ENCODE measurements at places on chromosomes 5 and 9.

DNA sequence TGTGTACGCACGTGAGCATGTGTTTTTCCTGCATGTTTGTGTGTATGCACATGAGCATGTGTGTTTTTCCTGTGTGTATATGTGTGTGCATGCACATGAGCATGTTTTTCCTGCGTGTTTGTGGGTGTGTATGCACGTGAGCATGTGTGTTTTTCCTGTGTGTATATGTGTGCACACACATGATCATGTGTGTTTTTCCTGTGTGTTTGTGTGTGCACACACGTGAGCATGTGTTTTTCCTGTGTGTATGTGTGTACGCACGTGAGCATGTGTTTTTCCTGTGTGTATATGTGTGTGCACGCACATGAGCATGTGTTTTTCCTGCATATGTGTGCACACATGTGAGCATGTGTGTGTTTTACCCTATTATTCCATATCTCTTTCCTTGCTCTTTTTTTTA lies 205.9 kb downstream of the TRIO start:
- DNase-seq, result no peak

DNA sequence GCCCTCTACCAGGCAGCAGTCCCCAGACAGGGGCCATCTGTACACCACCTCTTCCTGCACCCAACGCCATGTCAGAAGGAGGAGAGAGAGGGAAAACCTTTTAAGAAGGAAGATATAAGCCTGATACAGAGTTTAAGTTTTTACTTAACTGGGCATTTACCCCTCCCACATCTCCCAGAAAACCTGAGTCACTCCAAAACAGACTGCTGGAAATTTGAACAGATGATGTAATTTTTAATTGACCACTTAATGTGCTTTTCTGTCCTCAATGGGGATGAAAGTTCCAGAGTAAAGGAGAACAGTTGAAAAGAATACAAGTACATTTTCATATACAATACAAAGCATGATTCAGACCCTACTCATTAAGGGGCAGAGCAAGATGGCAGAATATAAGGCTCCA lies 63.9 kb downstream of the TTC39B start:
- DNase-seq, result peak; percentile 71

DNA sequence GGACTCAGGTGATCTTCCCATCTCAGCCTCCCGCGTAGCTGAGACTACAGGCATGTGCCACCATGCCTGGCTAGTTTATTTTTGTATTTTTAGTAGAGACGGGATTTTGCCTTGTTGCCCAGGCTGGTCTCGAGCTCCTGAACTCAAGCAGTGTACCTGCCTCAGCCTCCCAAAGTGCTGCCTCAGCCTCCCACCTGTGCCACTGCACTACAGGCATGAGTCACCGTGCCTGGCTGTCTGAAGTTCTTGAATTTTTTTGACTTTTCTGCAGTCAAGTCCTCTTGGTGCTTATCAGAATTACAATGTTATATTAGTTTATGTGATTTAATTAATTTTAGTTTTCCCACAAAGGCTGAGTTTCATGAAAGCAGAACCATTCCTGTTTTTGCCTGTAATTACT lies 9.8 kb downstream of the SPIN1 start:
- no peak for DNase-seq

GRCh38 chr5:149766460-149767280 lies 36.6 kb downstream of the PPARGC1B start:
- DNase-seq, result no peak

GRCh38 chr5:3339798-3340115 lies 255.9 kb upstream of the IRX1 start:
- no peak for DNase-seq

DNA sequence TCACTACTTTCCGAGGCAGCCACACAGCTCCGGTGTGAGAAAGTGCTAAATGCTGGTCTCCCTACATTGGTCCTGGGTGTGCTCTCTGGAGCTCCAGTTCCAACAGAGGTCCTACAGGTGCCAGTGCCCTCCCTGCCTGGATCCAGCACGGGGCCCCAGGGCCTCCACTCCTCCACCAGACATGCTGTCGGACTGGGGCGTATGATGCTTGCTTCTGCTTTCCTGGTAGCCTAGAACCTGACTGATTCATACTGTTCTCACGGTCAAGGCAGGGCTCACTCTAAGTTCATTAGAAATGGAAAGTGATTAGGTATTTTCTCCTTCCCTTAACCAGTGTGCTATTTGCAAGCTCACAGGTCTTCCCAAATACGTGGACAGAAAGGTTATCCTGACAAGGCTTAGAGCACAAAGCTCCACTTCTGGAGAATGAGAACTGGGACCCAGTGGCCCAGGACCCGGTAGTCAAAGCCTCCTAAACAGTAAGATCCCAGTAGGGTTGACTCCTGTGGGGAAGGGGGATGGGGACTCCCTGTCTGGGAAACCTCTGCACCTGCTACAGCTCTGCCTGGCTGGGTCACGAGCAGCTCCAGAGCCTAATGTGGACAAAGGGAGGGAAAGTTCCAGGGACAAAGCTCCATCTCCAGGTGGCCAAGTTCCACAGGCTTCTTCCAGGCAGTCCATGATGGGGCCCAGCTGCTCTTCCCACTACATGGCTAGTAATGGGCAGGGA lies 98.1 kb downstream of the PAX5 start:
- no peak for DNase-seq

DNA sequence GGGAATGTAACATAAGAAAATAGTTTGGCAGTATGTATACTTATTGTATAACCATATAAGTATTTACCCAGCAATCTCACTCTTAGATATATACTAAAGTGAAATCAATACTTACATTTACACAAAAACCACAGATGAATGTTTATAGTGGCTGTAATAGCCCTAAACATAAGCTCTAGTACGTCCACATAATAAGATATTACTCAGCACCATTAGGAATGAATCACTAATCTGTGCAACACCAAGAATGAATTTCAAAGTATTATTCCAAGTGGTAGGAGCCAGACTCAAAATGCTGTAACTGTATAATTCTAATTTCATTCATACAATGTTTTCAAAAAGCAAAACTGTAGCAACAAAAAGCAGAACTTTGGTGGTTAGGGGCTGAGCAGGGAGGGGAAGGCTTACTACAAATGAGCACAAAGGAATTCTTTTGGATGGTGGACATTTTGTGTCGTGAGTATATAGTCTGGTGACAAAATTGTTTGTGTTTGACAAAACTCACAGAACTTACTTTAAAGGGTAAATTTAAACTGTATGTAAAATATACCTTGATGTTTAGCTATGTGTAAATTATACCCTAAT lies 11.9 kb upstream of the C5orf46 start:
- DNase-seq, result peak; percentile 25

DNA sequence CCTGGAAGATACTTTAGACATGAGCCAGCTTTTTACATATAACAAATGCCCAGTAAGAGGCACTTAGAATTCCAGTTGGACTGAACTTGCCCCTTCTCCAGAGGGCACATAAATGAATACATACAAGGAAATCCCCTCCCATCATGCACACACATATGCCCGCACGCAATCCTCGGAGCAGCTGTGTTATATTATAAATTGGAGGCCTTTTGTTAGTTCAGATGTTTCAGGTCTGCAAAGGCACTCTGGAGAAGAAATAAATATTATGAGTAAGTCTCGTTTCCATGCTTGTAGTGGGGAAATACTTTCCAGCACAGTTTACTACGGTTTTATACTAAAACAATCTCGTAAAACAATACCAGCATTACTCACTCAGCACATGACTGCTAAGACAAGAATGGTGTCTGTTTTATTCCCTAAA lies 17.6 kb upstream of the MUSK start:
- DNase-seq, result peak; percentile 98

DNA sequence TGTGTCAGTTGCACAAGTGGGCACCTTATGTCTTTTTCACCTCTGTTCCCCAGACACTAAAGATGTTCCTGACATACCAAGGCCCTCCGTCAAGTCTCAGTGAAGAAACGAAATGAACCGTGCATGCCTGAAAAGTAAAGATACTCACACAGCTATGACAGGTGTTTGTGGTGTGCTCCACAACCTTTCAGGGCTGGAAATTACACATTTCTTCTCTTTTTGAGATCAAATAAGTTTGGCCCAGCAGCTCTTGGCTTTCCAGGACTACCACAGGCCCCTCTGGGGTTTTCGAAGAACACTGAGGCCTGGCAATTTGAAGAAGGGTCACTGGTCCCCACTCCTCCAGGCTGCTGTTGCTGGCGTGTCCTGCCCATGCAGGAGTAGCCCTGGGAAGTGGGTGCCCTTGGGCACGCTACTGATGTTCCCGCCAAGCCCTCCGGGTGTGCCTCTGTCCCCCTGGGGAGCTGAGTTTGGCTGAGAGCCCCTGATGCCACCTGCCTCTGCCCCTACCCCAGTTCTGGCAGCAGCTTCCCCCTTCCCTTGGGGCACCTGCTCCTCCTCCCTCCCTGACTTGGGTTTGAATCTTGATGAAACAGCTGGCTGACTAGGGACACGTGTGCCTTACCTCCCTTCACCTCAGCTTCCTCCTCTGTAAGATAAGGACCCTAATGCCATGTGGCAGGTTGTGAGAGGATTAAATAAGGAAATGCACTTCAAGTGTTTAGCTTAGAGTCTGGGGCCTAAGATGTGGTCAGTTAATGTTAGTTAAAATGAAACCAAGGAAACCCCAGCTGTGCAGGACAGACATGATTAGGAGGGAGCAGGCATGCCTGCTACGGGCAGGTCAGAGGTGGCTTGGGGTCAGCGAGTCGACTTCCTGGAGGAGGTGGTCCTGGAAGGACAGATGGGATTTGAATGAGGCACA lies 49.1 kb upstream of the GADD45G start:
- DNase-seq, result peak; percentile 15

GRCh38 chr5:170571875-170572852 lies 68.3 kb downstream of the KCNIP1 start:
- peak; percentile 24 for DNase-seq

- peak; percentile 56 for DNase-seq
Observed at GRCh38 chr9:121735065-121735792, 83.8 kb downstream of the DAB2IP start.

- peak; percentile 33 for DNase-seq
Observed at GRCh38 chr5:53508125-53508524, 27.7 kb downstream of the FST start.

- DNase-seq, result no peak
Observed at GRCh38 chr5:23242891-23243290, 264.5 kb upstream of the PRDM9 start.

GRCh38 chr5:144144956-144145751 lies 25.3 kb downstream of the YIPF5 start:
- no peak for DNase-seq

GRCh38 chr9:86082870-86083269 lies 16.5 kb downstream of the GOLM1 start:
- no peak for DNase-seq

GRCh38 chr9:104009826-104010225 lies 84.3 kb upstream of the SMC2 start:
- peak; percentile 53 for DNase-seq

DNA sequence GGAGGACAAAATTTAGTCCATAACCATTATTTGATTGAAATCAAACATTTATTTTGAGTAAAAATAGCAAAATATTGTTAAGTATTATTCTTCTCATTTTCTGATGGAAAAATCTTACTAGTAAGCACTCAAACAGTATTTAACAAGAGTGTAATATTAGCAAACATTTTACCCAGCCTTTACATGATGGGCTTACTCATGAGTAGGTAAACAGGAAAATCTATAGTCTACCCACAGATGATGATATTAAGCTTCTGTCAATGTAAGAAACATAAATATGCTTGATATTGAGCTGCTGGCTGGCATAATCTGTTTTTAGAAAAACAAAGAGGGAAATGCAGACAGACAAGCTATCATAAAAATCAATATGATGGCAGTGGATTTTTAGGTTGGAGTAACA lies 418.5 kb upstream of the COX7C start:
- no peak for DNase-seq

- DNase-seq, result no peak
Observed at GRCh38 chr5:101929628-101930027, 366.5 kb downstream of the SLCO4C1 start.

DNA sequence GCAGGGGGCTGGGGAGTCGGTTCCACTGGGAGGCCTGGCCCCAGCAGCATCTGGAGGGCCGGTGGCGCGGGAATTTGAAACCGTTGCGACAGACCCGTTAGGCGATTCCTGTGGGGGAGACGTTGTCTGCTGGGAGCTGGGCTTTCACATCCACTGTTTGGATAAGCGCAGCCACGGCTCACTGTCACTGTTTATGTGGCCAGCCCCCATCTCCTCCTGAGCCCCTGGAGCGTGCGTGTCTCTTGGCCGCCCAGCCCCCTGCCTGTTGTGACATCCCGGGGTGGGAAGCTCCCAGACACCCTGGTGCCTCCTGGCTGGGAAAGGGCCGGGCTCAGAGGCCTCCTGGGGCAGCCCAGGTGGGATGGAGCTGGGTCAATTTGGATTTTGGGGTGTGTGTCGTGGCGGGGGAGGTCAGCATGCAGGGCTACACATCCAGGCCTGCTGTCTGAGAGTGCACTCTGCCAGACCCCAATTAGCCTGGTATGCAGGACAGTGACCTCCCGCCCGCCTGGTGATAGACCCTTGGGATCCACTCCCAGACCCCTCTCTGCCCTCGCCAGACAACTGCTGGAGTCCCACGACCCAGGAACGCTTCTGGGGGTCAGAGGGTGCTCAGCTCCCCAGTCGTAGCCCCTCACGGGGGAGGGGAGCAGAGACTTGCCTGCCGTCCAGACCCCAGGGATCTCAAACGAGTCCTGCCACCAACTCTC lies 62.0 kb upstream of the RNU6ATAC start:
- peak; percentile 22 for DNase-seq

- no peak for DNase-seq
Observed at GRCh38 chr9:95499847-95500246, 16.9 kb downstream of the PTCH1 start.
